LNCaP clone FGC (cell line): ENCODE measurements at places on chromosomes 2 and 18.

- no peak for DNase-seq
Measured at GRCh38 chr2:155203178-155203577, 504.7 kb downstream of the KCNJ3 start.

GRCh38 chr2:45591073-45591472 lies 20.0 kb downstream of the SRBD1 start:
- DNase-seq = no peak

- DNase-seq = no peak
Measured at GRCh38 chr2:119481501-119482455, 42.5 kb downstream of the SCTR start.

GRCh38 chr2:52810460-52810859 lies 957.1 kb upstream of the CHAC2 start:
- DNase-seq = no peak

DNA sequence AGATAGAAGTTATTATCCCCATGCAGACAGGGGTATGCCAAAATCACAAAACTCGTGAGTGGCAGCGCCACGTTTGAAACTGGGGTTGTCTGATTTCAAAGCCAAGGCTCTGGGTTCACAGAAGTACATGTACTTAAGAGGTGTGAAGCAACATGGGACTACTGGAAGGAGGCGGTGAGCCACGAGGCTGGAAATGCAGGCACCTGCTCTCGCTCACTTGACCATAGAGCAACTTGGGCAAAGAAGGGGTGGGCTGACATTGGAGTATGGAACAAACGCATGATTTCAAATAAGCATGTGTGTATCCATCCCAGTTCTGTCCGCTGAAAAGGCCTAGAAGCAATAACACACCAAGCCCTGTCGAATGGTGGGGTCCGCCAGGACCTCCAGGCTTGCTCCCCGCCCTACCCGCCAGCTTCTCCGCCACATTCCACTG lies 593 bp upstream of the ACTR2 start:
- no peak for DNase-seq
